Femur (tissue), 1 donor: ENCODE measurements at places on chromosomes 6 and 20.

GRCh38 chr6:41922154-41922553 lies 855 bp downstream of the BYSL start:
- DNase-seq: no peak

- no peak for DNase-seq
Observed at GRCh38 chr6:14656649-14657048, 539.1 kb downstream of the CD83 start.

- DNase-seq: no peak
Observed at GRCh38 chr6:6783721-6784120, 195.2 kb downstream of the LY86 start.

- no peak for DNase-seq
Observed at GRCh38 chr6:119541132-119541905, 191.8 kb upstream of the MAN1A1 start.

DNA sequence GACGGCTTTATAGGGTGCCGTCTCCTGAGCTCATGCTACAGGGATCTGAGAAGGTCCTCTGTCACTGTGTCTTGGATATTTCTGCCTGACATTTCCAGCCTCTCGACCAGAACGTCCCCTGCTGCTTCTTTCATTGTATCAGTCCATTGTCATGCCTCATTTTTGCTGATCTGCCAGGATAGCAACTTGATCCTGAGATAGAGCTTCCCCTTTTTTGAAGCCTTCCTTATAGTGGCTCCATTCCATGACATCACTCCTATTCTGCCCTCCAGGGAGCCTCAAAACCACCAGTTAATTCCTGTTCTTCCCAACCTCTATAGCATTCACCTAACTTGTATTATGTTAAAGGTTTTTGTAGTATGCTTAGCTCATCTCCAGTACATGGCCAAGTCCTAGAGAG lies 431.8 kb upstream of the NOX3 start:
- no peak for DNase-seq

- no peak for DNase-seq
Observed at GRCh38 chr6:158017621-158018040, 36.0 kb downstream of the SYNJ2 start.

- no peak for DNase-seq
Observed at GRCh38 chr6:67812693-67813092, 822.4 kb upstream of the ADGRB3 start.

GRCh38 chr6:52375780-52376556 lies 14.0 kb downstream of the PAQR8 start:
- DNase-seq: no peak

DNA sequence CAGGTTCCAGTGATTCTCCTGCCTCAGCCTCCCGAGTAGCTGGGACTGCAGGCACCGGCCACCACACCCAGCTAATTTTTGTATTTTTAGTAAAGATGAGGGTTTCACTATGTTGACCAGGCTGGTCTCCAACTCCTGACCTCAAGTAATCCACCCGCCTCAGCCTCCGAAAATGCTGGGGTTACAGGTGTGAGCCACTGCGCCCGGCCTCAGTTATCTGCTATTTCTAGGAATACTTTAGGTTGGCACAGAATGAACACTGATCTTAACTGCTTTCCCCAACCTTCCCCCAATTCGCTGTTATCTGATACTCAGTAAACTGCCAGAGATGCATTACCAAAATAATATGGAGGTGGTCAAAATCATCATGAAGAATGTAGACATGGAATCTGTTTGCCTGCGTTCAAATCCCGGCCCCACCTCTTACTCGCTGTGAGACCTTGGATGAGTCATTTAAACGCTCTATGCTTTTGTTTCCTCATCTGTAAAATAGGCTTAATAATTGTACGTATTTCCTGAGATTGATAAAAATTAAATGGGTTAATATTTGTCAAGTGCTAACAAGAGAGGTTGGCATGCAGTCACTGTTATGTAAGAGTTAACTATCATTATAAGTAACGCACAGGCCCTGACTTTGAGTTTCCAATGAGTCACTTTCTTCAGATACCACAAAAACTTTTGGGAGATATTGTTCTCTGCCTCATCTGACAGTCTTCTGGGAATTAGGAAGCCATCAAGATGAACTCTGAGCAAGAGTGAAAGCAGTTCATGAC lies 44.5 kb upstream of the NCOA3 start:
- DNase-seq: no peak

DNA sequence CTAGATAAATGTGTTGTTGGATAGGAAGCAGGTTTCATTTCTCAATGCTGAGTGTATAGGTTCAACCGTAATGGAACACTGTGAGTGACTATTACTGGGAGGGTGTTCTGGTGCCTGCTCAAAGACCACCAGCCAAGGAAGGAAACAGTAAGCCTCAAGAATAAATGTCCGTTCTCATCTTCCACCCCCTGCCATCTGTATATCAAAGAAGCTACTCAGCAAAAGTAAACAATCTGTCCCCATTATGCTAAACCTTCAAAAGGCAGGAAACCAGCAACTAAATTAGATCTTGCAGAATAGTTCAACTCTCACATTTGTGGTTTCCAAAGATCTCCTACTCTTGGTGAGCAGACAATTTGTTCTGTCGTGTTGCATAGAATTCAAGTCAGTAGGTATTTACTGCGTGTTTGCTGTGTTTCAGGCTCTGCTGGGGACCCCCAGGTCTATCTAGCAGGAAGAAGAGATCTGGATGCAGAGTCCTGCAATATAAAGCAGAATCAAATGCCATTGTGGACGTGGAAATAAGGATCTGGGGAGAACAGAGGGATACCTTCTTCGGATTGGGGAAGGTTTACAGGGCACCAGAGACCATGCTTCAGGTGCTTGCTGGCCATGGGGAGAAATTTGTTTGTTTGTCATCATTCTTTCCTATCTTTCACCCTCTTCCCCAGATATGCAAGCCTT lies 87.3 kb downstream of the SCML4 start:
- no peak for DNase-seq

DNA sequence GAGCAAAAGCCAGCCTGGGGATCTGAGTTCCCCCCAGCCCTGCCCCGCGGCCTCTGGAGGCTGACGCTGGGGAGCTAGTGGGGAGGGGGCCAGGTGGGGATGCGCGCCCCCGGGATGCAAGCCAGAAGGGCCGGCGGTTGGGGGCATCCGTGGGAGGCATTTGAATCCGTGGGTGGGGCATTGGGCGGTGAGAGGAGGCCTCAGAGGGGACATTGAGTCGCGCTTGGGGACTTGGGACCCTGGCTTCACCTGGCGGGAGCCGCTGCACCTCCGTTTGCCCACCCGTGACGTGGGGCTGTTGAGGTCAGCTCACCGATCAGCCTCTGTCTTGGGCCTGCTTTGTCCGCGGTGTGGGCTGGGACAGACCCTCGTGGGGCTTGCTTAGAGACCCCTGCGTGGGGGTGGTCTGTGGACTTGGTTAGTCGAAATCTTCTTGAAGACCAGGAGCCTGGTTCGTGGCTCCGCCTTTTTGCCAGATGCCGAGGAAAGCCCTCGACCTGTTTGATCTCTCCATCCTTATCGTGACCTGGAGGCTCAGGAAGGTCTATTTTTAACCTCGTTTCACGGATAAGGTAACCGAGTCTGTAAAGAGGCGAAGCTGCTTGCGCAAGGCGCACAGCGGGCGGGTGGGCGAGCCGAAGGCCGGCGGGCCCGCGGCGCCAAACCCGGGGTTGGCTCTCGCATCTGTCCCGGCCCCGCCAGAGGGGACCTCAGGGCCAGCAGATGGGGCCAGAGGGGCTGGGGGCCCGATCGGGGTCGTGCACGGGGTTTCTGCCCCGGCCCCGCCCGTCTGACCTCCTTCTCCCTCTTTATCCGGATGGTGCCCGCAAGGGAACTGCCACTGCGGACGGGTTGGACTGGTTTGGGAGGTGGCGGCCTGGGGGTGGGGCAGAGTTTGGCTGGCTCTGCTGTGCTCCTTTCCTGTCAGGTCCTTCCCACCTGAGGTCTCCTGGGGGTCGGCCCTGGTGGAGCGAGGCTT lies 8.3 kb downstream of the FAM110A start:
- DNase-seq: no peak

GRCh38 chr6:73362358-73362757 lies at the start of gene KHDC3L:
TSS of gene KHDC3L (plus strand) at chr6:73362658. CDS start at chr6:73362730, 72 bp downstream.
- DNase-seq: no peak

DNA sequence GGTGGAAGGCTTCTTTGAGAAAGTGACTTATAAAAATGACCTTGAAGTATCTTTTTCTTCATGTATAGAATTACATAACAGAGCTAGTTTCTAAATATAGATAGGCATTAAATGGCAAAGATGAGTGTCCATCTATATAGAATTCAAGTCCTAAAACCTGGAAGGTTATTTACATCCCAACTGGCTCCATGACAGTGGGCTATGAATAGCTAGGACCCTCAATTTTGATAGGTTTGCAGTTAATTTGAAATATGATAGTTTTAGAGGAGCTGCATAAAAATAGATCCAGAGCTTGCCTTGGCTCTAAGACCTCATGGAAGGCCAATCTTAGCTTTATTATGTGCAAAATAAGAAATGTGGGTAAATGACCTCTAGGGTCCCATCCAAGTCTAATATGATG lies 310.6 kb upstream of the CITED2 start:
- no peak for DNase-seq

DNA sequence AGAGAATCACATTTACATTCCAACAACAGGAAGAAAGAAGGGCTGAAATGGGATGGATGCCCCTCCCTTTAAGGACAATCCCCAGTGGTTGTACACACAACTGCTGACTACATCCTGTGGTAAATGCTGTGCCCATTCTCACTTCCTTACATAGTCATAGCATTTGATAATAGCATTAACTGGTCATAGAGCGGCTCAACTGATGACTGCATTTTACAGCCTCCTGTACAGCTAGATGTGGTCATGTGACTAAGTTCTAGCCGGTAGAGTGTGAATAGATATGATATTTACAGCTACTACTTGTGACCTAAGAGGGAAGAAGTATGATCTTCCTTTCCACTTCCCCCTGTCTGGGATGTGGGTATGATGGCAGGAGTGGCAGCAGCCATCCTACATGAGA lies 24.7 kb downstream of the KCNK17 start:
- DNase-seq: no peak

GRCh38 chr6:110387986-110388385 lies 27.4 kb downstream of the DDO start:
- no peak for DNase-seq

GRCh38 chr6:5989141-5989723 lies 17.5 kb downstream of the NRN1 start:
- no peak for DNase-seq

GRCh38 chr20:16257021-16257420 lies 316.2 kb downstream of the KIF16B start:
- no peak for DNase-seq

DNA sequence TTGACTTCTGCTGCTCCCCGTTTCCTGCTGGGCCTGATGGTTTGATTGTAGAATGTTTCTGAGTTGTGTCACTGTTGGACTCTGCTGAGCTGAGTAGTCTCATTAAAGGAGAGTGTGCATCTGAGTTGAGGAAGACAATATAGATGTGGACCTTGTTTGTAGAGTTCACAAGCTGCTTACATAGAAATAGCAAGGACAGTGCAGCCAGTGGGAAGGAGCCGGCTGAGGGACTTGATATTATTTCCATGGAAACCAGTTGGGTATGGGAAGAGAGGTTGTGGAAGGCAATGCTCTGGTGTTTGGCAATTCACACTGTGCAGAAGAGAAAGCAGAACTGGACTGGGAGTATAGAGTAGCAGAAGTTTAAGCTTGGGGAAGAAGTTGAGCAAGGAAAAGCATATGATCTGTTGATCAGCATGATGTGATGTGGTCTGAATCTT lies 14.8 kb downstream of the IGF2R start:
- DNase-seq: no peak

DNA sequence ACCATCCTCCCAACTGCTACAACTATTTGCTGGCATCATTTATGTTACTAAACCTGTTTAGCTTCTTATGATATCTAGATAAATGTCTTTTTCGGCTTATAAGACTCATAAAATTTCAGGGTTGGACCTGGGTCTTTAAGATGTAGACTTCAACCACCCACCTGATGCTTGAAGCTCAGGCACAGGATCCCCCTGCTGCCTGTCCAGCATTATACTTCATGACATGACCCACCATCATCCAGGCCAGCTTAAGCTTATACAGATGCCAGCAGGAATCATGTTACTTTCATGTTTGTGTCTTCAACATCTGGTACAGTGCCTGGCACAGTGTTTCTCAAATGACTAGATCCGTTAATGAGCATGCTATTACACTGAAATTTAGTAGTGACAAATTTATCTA lies 47.4 kb downstream of the SLC17A5 start:
- no peak for DNase-seq
